Smooth muscle cell of the coronary artery (primary cell): ENCODE measurements at places on chromosomes 5 and 9. TPM values are rescaled to one million over a fixed set of nuclear protein-coding genes. Genes with fewer than 3 reads are reported as not detected.

Gene SLC36A3
- not detected in 2 replicates for total RNA-seq

Gene ALDOB
- not detected in 2 replicates for total RNA-seq

Gene SLC23A1
- not detected in 2 replicates for total RNA-seq

Gene PCDH12
- total RNA-seq = under 0.01 and 1.2 TPM in 2 replicates

Gene ANKRD31
- 0.08 and 0.12 TPM in 2 replicates for total RNA-seq

Gene PCDHA9
- total RNA-seq = under 0.01 and 0.23 TPM in 2 replicates

Gene HSPA5
- total RNA-seq = 210 and 283 TPM in 2 replicates

Gene CCNI2
- not detected in 2 replicates for total RNA-seq

Gene ANKRD18A
- total RNA-seq = under 0.01 TPM in 1 of 2 replicates, not detected in the other

Gene DNAH5
- total RNA-seq = 0.12 and 0.15 TPM in 2 replicates

Gene EGR1
- 0.94 and 2.2 TPM in 2 replicates for total RNA-seq

Gene HDAC3
- total RNA-seq = 55.3 and 60.4 TPM in 2 replicates

Gene FOXD4L4
- total RNA-seq = under 0.01 and 0.08 TPM in 2 replicates

Gene PBX3
- 11.6 and 21.2 TPM in 2 replicates for total RNA-seq

Gene IFNA2
- not detected in 2 replicates for total RNA-seq

Gene AIF1L
- total RNA-seq = 0.23 and 1.3 TPM in 2 replicates

Gene PNPLA7
- 0.60 and 4.1 TPM in 2 replicates for total RNA-seq

Gene LCN1
- total RNA-seq = not detected in 2 replicates

Gene SLC27A6
- under 0.01 TPM in 1 of 2 replicates, not detected in the other for total RNA-seq

Gene HTR4
- 0.08 TPM in 1 of 2 replicates, not detected in the other for total RNA-seq

Gene ROPN1L
- 0.15 TPM in 1 of 2 replicates, not detected in the other for total RNA-seq

Gene ACOT12
- total RNA-seq = not detected in 2 replicates

Gene TAF1L
- not detected in 2 replicates for total RNA-seq

Gene GRM6
- not detected in 2 replicates for total RNA-seq

Gene COL15A1
- total RNA-seq = 18.2 and 130 TPM in 2 replicates

Gene OTP
- not detected in 2 replicates for total RNA-seq

Gene VCP
- 477 and 492 TPM in 2 replicates for total RNA-seq

Gene FAM78A
- 0.30 and 0.59 TPM in 2 replicates for total RNA-seq

Gene TMEM215
- total RNA-seq = not detected in 2 replicates

Gene DRD1
- total RNA-seq = under 0.01 and 0.70 TPM in 2 replicates

Gene ARHGEF28
- total RNA-seq = 4.3 and 26.2 TPM in 2 replicates

Gene CXCL14
- 0.94 TPM in 1 of 2 replicates, not detected in the other for total RNA-seq

Gene IRGM
- total RNA-seq = not detected in 2 replicates

Gene ITGA2
- 8.2 and 63.8 TPM in 2 replicates for total RNA-seq

Gene SDHA
- 116 and 274 TPM in 2 replicates for total RNA-seq

Gene TRIO
- total RNA-seq = 156 and 199 TPM in 2 replicates

Gene FAM13B
- 9.5 and 33.7 TPM in 2 replicates for total RNA-seq

Gene SHISAL2B
- not detected in 2 replicates for total RNA-seq

Gene ZNF366
- under 0.01 and 0.12 TPM in 2 replicates for total RNA-seq

Gene NEURL1B
- 0.30 and 1.1 TPM in 2 replicates for total RNA-seq

Gene COL5A1
- total RNA-seq = 82.4 and 223 TPM in 2 replicates

Gene DMRTA1
- 0.12 and 0.30 TPM in 2 replicates for total RNA-seq

Gene FGF18
- total RNA-seq = 0.12 TPM in 1 of 2 replicates, not detected in the other

Gene PCDHB5
- total RNA-seq = 2.3 and 3.7 TPM in 2 replicates

Gene MPDZ
- total RNA-seq = 33.0 and 68.1 TPM in 2 replicates

Gene EQTN
- total RNA-seq = not detected in 2 replicates

Gene HAVCR1
- not detected in 2 replicates for total RNA-seq

Gene TRUB2
- 18.1 and 24.8 TPM in 2 replicates for total RNA-seq

Gene THBS4
- 0.53 and 11.2 TPM in 2 replicates for total RNA-seq

Gene SLC36A2
- total RNA-seq = 0.12 TPM in 1 of 2 replicates, not detected in the other

Gene KCNN2
- total RNA-seq = not detected in 2 replicates
